ENCODE measurements at places on chromosomes 7 and 10.

DNA sequence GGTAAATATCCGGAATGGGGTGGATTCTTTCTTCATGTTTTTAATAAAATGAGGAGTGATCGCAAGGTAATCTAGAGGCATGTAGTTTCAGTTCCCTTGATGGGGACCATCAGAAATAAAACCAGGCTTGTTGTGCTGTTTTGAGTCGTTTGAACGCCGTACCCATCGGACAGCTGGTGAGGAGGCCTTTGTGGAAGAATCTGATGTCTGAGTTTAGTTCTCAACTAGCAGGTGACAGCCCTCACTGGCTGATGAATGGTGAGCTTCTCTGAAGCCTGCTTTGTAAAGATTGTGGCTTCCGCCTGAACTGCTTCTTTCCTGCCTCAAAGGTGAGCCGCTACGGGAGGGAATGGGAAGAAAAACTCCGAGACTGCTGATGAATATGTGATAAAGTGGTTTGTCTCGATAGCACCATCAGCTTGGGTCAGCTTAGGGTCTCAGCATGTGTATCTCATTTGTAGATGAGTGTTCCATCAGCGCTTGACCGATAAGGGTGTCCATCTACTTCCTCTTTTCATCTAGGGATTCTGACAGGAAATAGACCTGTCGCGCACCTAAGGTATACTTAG lies 977 bp downstream of the TMEM248 start:
- DNase-seq = no peak

DNA sequence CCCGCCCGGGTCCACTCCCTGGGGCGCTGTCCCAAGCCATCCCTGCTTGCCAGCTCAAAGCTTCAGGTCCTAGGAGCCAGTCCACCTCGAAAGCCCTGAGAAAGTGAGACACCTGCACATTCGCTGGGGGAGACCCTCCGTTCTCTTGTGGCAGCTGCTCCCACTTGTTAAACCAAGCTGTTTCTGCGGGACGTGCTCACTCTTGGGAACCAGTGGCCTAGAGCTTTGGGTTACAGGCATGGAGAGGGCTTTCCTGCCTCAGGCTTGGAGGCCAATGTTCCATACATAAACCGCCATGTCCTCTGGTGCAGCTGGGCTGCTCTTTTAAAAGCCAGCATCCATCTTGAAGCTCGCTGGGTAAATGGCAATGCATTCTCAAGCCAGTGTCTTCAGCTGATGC lies 19.9 kb upstream of the TTYH3 start:
- no peak for DNase-seq

DNA sequence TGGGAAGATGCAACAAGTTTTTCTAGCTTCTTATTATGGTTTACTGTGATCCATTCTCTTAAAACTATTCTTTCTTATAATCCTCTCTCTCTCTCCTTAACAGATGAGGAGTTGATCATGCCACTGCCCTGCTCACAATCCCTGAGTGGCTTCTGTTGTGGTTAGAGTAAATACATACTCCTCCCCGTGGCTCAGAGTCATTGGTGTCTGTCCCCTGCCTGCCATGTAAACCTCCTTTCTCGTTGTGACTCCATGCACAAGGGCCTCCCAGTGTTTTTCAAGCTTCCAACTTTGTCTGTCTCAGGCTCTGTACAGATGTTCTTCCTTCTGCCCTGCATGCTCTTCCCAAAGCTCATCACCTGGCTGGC lies 20.4 kb downstream of the CCNY start:
- DNase-seq = no peak

DNA sequence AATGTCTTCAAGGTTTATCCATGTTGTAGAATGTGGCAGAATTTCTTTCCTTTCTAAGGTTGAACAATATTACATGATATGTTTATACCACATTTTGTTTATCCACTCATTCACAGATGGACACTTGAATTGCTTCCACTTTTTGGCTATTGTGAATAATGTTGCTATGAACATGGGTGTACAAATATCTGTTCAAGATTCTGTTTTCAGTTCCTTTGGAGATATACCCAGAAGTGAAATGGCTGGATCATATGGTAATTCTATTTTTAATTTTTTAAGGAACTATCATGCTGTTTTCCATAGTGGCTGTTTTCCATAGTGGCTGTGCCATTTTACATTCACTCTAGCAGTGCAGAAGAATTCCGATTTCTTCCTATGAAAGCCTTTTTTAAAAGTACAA lies 194.7 kb upstream of the GRB10 start:
- no peak for DNase-seq

- DNase-seq = no peak
Observed at GRCh38 chr7:138837627-138838026, 39.6 kb upstream of the ATP6V0A4 start.

- DNase-seq = no peak
Observed at GRCh38 chr10:87541114-87541513, 36.4 kb downstream of the MINPP1 start.

- DNase-seq = no peak
Observed at GRCh38 chr7:64308016-64308270, 5.8 kb upstream of the ZNF736 start.

DNA sequence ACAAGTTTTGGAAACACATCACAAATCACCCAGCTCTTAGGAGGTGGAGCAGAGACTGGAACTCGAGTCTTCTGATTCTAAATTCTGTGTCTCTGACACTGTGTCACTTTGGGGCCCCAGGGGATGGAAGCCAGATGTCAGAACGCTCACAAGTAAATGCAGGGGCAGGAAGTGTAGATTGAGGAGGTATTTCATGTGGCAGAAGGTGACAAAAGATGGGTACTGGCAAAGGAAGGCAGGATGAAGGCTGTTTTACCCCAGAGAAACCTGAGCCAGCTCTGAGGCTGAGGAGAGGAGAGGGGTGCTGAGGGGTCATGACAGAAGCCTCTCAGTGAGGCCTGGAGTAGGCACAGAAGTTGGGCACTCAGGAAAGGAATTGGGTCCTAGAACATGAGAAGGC lies 6.0 kb upstream of the PURB start:
- DNase-seq = no peak

DNA sequence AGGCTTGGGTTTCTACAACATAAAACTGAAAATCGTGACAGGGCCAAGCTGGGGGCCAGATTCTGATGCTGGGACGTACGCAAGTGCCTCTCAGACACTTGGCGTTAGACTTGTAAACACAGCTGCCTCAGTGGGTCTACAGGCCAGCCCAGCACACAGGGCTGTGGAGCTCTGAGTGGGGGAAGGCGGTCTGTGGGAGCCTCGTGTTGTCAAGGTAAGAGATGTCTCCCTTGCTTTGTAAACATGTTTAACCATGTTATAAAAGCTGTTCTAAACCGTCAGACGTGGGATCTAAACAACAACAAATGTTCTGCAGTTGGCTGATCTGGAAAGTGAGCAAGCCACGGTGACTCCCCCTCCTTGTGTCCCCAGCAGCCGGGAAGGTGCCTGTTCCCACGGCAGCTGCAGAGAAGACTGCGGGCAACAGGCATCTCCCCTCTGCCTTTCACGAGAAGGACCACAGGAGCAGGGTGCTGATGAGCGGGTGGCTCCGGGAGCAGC lies 67.8 kb downstream of the ZRANB1 start:
- no peak for DNase-seq

DNA sequence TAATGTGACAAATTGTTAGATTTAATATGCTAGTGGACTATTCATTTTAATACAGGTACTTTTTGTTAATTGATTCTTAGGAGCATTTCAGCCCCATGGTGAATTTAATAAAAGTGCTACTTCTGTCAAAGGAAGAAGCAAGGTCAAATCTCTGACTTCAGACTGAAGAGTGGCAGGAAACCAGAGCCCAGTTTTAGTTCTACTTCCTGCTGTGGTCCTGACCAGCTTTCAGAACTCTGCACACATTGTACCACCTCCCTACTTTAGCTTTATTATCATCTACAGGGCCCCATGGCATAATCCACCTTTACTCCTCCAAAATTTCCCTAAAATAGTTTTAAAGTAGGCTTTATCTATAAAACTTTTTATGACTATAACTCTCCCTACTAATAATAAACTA lies 33.7 kb downstream of the CTTNBP2 start:
- no peak for DNase-seq

DNA sequence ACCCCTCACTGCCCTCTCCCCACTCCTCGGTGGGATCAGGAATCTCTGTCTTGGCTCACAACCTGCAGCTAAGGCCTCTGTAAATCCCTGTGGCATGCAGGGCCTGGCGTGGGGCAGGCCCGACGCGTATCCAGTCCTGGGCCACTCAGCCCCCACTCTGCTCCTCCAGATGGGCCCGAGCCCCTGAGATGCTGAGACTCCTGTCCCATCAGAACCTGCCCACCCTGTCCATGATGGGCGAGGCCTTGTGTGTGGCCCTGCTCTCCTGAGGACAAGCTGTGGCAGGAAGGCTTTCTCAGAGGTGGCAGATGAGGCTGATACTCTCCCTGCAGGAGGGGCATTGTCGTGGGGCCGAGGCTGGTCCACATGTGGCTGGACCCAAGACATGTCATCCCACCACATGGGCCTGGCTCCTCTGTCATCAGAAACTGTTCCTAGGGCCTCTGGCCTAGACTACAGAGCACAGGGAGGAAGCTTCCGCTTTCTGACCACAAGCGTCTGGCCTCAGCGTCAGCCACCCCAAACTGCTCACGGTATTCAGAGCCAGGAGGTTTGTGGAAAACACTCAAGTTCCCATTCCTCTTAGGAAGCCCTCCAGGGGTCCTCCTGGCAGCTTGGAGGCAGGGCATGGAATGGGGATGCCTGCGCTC lies 6.0 kb downstream of the ALOX5 start:
- DNase-seq = no peak

- peak; percentile 22 for DNase-seq
Observed at GRCh38 chr10:117677239-117677638, 134.7 kb downstream of the EMX2 start.

DNA sequence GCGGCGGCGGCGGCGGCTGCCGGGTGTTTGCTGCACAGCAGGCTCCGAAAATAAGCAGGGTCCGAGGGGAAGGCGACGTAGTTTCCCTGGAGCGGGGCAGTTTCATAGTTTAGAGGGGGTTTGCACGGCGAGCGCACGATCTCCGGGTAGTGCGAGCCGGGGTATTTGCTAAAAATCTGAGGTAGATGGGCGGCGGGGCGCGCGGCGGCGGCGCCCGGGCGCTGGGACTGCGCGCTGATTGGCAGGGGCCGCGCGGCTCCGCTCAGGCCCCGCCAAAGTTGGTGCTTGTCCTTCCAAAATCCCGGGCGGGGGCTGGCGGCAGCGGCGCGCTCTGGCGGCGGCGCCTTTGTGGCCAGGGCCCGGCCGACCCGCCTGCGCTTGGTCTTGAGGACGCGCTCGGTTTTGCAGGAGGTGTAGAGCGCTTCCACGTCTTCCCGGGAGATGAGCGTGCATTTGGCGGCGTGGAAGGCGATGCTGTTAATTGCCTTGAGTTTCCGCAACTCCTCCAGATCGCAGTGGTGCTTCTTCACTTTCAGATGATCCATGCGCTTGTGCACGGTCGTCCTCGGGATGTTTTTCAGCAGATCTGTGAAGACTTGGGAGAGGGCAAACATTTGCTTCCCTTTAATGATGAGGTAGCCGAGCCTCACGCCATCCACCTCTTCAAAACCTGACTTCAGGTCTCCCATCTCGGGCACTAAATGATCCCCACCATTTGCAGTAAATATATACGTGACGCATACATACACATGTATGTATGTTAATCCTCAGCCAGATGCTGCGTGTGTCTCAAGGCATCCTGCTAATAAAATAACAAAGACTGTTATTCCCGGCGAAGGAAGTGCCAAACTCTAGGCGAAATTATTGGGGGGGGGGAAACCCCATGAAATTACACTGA lies 8.1 kb downstream of the SKIDA1 start:
- no peak for DNase-seq

GRCh38 chr10:63323701-63324494 lies 141.9 kb downstream of the JMJD1C start:
- DNase-seq = no peak

GRCh38 chr10:132225073-132225848 lies 38.5 kb downstream of the DPYSL4 start:
- DNase-seq = no peak

GRCh38 chr7:135161669-135162068 lies 8.8 kb downstream of the CYREN start:
- no peak for DNase-seq

DNA sequence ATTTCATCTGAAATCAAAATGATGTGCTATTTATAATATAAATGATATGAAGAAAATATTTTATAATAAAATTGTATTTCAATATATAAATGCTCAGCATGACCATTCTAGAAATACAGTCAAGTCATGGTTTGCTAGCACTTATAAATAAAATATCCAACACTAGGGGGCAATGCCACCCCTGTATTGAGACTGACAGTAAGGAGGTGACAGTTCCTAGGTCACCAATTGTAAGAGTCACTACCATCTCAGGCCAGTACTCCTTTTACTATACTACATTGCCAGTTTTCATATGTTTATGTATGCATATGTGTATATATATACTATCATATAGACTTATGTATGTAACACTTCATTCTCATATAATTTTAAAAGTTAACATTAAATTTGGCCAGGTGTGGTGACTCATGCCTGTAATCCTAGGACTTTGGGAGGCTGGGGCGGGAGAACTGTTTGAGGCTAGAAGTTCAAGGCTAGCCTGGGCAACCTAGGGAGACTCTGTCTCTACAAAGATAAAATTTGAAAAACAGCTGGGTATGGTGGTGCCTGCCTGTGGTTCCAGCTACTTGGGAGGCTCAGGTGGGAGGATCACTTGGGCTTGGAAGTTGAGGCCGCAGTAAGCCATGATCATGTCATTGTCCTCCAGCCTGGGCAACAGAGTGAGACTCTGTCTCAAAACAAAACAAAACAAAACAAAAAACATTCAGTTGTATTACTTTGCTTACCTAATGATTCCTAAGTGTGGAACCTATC lies 2.4 kb upstream of the CNOT4 start:
- peak; percentile 45 for DNase-seq

DNA sequence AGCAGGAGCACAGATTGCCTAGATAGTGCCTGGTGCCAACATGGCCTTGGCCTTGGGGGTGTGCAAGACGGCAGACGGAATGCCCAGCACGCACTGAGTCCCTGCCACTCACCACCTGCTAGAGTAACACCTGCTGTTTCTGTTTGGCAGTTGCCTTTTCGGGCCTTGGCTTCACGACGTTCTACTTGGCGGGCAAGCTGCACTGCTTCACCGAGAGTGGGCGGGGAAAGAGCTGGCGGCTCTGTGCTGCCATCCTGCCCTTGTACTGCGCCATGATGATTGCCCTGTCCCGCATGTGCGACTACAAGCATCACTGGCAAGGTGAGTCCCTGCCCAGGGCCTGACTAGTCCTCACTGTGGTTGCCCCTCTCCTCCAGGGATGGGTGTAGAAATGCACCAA lies 118.0 kb downstream of the PLPP4 start:
- no peak for DNase-seq

- no peak for DNase-seq
Observed at GRCh38 chr10:24526085-24526649, 197.5 kb downstream of the ARHGAP21 start.

- DNase-seq = no peak
Observed at GRCh38 chr7:2632733-2633537, 1.1 kb downstream of the TTYH3 start.

GRCh38 chr7:151420144-151420543 lies 10.3 kb upstream of the WDR86 start:
- DNase-seq = no peak

- no peak for DNase-seq
Observed at GRCh38 chr10:62779487-62780248, 24.9 kb upstream of the ADO start.

GRCh38 chr7:77903597-77903996 lies 105.0 kb downstream of the PHTF2 start:
- DNase-seq = no peak

GRCh38 chr7:26705567-26705966 lies 158.8 kb downstream of the SKAP2 start:
- DNase-seq = peak; percentile 39
